Renal cortical epithelial cell (primary cell): ENCODE measurements at places on chromosomes 5 and 9.

GRCh38 chr9:14080959-14081542 is 232.9 kb downstream of the NFIB start:
- DNase-seq, result peak; percentile 63

GRCh38 chr9:109593612-109594011 is 95.5 kb upstream of the PTPN3 start:
- no peak for DNase-seq

GRCh38 chr9:137802021-137802420 is 75.6 kb upstream of the CACNA1B start:
- DNase-seq, result no peak

- no peak for DNase-seq
Measured at GRCh38 chr9:123102375-123103113, 69.1 kb downstream of the GPR21 start.

- DNase-seq, result peak; percentile 39
Measured at GRCh38 chr9:126558051-126558665, 55.6 kb upstream of the LMX1B start.

DNA sequence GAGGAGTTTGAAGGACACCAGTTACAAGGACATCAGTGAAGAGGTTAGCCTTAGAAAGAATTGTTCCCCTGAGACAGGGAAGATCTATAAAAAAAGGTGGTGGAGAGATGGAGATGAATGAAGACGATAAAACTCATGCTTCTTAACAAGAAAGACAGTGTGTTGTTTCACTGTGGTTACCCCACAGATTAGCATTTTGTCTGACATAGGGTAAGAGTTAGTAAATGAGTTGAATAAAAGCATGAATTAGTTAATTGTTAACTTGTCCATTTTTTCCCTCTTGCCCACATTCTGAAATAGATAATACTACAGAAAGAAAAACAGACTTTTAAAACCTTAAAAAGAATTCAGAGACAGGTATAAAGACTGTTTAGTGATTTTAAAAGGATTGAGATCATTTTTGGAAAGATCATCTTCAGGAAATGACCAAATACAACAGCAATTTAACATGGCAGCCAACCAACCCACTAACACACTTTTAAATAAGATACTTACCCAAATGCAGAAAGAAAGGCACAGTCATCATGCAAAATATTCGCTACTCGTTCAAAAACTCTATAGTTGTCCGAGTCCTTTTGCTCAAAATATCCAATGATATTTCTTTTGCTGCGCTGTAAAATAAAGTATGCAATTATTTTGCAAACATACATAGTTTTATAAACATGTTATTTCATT is 78.5 kb downstream of the ERP44 start:
- DNase-seq, result peak; percentile 67

DNA sequence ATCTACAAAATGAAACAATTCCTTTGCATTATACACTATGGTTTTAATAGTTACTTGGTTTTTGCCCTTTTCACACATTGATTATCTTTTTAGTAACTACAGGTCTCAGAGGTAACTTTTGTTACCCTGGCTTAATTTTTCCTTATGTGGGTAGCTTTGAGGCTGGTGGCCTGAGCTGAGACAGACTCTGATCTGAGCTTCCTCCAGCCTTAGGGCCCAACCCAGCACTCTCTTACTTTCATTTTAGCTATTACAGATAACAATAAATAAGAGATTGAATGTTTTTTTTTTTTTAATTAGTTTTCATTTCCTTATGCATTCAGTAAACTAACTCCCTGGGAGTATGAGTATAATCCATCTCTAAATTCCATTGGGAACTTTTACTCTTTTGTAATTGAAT is 15.1 kb upstream of the OXCT1 start:
- DNase-seq, result no peak

DNA sequence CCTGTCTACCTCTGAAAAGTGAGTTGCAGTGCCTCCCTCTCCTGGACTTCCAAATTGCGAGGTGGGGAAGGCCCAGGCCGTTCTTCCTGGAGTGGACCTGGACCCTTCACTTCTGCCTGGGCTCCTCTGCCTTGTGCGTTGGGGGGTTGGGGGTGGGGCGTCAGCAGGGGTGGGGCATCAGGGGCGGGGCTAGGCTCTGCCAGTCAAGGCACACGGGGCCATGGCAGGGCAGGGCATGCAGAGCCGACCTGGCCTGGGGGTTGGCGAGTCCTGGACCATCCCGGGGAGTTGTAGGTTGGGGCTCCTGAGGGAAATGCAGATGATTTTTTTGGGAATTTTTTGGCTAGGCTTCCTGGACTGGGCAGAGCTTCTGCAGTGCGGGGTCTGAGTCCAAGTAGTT is 87.1 kb downstream of the EHMT1 start:
- no peak for DNase-seq
